ENCODE measurements at places on chromosomes 12 and 14. TPM values are rescaled to one million over a fixed set of nuclear protein-coding genes. Genes with fewer than 3 reads are reported as not detected.

The NTS gene
- not detected for polyA plus RNA-seq

The NOVA1 gene
- polyA plus RNA-seq: 0.03 TPM

The POU6F1 gene
- 0.97 TPM for polyA plus RNA-seq

The NEK9 gene
- 37.5 TPM for polyA plus RNA-seq

The SLC2A3 gene
- 6.5 TPM for polyA plus RNA-seq

The RAD51B gene
- polyA plus RNA-seq: 26.7 TPM

The GNG2 gene
- polyA plus RNA-seq: 69.3 TPM

DNA sequence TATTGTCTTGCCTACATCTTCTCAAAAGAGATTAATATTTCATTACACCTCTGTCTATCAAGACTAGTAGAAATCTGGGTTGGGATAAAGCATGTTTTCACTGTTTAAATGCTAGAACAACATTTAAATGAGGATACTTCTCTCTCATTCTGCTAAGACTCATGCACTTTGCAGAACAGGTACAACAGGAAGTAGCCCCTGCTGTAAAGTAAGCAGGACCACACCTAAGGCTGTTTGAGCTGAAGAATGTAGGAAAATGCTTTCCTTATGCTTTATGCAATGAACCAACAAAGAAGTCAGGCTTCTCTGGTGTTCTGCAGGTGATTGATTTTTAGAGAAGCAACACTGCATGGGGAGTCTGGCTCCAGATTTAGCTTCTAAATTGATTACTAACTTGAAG lies 89.4 kb downstream of the PAX9 start:
- no peak for DNase-seq

- no peak for DNase-seq
Measured at GRCh38 chr14:68865542-68865941, 72.7 kb upstream of the ZFP36L1 start.

- DNase-seq: no peak
Measured at GRCh38 chr12:79624378-79624777, 66.4 kb downstream of the PAWR start.

- no peak for DNase-seq
Measured at GRCh38 chr14:22764382-22764781, 2.1 kb upstream of the OXA1L start.

DNA sequence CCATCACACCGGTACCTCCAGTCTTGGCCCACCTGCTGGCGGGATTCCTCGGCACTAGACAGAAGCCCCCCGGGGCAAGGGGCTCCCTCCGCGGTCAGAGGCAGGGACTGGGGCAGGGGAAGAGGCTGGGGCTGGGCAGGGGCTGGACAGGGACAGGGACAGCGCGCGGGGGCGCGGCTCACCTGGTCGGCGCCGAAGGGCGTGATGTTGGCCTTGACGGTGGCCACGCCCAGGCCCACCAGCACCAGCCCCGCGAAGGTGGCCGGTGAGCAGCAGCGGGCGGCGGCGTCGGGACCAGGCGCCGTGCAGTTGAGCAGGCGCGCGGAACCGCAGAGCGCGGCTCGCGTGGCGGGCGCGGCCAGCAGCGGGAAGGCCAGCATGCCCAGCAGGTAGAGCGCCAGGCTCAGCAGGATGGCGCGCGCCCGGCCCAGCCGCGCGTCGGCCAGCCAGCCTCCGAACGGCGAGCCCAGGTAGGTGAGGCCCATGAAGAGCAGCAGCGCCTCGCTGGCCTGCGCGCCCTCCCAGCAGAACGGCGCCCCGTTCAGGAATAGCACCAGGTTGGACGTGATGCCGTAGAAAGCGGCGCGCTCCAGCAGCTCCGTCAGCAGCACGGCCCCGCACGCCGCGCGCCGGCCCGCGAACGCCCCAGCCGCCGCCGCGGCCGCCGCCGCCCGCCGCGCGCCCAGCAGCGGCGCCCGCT lies 392 bp downstream of the SLC15A4 start:
- DNase-seq: no peak

DNA sequence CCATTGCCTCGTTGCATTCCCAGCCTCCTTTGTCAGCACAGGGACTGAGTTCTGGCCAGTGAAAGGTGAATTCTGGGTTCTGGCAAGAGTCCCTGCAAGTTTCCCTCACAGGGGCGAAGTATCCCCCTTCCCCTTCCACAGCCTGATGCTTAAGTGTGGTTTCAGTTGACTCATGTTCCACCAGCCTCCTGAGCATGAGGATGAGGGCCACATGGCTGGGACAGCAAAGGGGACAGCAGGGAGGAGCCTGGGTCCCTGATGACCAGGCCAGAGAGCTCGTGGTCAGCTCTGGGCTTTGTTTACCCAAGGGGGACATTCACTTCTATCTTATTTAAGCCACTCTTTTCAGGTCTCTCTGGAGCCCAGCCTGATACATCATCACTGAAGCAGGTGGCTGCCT lies 36.5 kb downstream of the CACNA2D4 start:
- no peak for DNase-seq

GRCh38 chr12:47935184-47935583 lies 28.2 kb upstream of the TMEM106C start:
- DNase-seq: no peak

DNA sequence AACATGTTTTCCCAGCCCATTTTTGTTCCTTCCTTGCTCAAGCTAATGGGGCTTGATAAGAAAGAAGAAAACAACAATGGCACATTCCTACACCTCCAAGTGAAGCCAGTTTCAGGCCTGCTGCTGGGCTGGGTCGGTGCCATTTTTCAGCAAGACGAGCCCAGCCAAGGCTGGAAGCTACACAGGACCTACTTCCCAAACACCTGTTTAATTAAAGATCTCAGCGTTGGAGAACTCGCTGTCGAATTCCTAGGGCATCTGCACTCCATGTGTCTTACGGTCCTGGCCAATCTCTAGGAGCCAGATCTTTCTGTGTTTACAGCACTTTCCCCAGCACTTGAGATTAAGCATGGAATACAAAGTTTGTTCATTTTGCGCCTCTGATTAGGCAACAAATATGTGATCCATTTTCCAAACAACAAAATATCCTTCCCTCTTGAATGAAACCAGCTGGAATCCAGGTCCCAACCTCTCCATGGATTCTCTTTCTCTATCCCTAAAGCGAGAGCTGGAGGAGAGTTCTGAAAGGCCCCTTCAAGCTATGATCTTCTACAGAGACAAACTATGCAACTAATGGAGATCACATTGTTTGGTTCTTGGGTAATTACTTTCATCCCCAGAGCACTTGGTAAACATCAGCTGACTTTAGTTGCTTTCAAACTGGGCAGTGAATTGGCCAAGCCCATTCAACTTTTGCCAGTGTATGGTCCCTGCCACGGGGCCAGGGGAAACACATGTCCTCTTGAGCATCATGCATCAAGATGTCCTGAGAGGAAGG lies 34.3 kb upstream of the TC2N start:
- DNase-seq: no peak

GRCh38 chr12:5515458-5515857 lies 83.5 kb downstream of the NTF3 start:
- DNase-seq: no peak

GRCh38 chr14:54852215-54852614 lies 50.4 kb downstream of the GCH1 start:
- no peak for DNase-seq

- no peak for DNase-seq
Measured at GRCh38 chr12:67451206-67451605, 182.0 kb downstream of the CAND1 start.

DNA sequence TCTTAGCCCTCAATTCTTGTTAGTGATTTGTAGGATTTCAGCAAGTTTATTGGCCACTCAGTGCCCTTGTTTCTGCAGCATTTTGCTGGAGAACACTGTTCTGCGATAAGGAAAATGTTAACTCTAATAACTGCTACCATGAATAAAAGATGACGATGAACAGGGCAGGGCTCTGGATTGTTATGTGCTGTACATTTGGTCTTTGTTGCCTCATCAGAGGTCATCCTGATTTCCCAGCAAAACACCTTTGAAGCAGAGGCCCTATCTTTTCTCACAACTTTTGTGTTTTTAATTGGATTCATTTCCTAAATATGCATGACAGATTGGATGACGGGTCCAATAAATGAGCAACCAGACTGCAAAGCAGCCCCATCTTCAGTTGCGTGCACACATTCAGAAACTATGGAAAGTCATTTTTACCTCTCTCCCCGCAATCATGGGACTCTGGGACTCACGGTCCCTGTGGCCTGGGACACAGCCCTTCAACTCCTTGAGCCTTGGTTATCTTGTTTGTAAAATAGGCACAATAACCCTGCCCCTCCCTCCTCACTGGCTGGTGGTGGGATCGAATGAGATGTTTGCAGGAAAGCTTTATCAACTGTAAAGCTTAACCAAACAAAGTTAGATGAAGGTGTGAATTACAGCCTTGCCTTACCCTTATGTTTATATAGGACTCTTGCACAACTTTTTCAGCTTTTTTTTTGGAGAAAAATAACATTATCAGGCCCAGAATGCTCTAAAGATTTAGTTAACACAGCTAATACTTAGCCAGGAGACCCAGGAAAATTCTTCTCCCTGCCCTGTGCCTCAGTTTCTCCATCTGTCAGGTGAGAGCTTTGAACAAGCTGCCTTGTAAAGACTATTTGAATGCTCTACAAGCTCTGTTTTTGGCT lies 45.4 kb downstream of the RPH3A start:
- no peak for DNase-seq

DNA sequence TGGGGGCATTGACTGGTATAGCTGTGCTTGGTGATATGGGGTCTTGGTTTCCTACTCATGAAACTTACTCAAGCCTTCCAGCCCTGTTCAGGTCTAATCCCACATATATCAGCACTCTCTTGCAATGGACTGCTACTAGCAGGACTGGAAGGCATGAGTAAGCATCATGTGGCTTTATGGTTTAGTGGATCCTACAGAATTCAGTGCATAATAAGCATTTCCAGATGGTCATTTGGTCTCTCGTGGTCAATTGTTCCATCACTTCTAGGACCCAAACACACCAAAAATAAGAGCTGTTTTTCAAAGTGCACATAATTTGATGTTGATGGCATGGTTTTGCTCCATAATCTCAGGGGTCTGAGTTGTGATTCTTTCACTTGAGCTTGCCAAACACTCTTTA lies 114.4 kb downstream of the LMNTD1 start:
- no peak for DNase-seq

DNA sequence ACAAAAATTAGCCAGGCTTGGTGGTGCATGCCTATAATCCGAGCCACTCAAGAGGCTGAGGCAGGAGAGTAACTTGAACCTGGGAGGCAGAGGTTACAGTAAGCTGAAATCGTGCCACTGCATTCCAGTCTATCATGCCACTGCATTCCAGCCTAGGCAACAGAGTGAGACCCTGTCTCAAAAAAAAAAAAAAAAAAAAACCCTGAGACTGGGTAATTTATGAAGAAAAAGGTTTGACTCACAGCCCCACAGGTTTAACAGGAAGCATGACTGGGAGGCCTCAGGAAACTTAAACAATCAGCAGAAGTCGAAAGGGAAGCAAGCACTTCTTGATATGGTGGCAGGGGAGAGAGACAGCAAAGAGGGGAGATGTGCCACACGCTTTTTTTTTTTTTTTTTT lies 123.2 kb downstream of the GXYLT1 start:
- no peak for DNase-seq

DNA sequence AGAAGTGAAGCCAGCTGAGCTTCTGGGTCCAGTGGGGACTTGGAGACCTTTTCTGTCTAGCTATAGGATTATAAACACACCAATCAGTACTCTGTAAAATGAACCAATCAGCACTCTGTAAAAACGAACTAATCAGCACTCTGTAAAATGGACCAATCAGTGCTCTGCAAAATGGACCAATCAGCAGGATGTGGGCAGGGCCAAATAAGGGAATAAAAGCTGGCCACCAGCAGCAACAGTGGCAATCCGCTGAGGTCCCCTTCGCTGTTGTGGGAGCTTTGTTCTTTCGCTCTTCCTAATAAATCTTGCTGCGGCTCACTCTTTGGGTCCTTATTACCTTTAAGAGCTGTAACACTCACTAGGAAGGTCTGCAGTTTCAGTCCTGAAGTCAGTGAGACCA lies 72.3 kb downstream of the NTS start:
- no peak for DNase-seq

DNA sequence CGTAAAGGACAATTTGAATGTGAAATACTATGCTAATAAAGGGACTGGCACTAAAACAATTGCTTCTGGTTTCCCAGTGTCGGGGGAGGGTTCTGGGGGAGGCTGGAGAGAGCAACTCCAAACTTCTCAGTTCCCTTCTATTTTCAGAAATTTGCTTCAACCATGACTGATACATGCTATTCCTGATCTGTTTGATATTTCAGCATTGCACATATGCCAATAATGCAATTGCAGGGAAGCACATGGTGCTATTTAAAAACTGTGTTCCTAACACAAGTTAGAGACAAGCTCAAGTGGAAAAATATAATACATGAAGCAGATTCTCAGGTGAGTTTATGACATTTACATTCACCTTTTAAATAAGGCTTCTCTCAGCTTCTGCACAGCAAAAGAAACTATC lies 188.9 kb downstream of the RIMBP2 start:
- DNase-seq: no peak

- no peak for DNase-seq
Measured at GRCh38 chr12:38983117-38983571, 77.8 kb upstream of the CPNE8 start.

DNA sequence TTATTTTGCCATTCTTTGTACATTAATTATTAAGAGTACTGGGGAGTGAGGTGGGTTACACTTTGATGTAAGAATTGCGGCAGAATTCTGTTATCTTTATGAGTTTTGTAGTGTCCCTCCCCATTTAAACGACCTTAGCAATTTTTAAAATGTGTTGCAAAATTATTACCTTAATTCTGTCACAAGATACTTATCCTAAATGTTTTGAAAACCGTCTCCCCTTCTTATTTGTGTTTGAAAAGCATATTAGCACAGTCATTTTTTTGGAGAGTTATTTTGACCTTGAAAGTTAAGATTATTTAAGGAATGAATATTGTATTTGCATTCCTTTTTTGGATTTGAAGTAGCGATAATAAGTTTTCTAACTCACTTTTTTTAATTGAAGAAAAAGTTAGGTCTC lies 2.2 kb downstream of the ARHGAP5 start:
- DNase-seq: no peak

GRCh38 chr12:67471810-67472209 lies 176.7 kb upstream of the DYRK2 start:
- no peak for DNase-seq

- no peak for DNase-seq
Measured at GRCh38 chr12:47302111-47302671, 222.4 kb upstream of the AMIGO2 start.

GRCh38 chr12:112288638-112289037 lies 93.6 kb downstream of the HECTD4 start:
- no peak for DNase-seq

GRCh38 chr12:118102070-118102469 lies 1.7 kb downstream of the VSIG10 start:
- DNase-seq: no peak

All from GM12878 (cell line).